Effector memory CD8-positive, alpha-beta T cell (primary cell): ENCODE measurements at places on chromosomes 5 and 9.
A peak's percentile ranks its signal among the peaks of the same experiment; 100 is the strongest.

GRCh38 chr9:113359385-113359784 lies 10.0 kb downstream of the BSPRY start:
- H3K27me3 ChIP-seq: no peaks in the 10 kb centered on the region
- no peak for DNase-seq
- no peaks in the 10 kb centered on the region for H3K4me1 ChIP-seq

DNA sequence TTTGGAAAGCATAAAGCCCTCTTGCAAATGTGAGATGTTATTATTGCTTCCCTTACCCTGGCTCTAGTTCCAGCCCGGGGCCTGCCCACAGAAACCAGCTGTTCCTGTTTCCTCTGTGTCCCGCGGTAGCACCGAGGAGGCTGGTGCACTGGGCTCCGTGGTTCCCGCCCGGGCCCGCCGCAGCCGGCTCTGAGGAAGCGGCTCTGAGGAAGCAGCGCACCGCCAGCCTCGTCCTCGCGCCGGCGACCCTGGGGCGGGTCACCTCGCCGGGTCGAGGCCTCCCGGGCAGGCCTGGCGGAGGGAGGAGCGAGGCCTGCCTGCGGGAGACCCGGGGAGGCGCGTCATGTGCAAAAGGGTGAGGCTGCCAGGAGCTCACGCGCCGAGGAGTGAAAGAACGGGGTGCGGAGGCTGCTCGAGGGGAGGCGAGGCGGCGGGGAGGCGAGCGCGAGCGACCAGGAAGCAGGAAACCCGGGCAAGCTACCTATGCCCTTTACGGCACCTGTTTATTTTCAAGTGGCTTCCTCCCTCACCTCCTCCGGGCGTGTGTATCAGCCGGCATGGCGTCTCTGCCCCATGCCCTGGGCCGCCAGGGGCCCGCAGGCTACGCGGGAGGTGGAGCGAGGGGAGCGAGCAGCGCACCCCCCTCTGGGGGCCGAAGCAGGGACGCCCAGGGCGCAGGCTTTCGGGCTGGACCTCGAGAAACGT lies 61.3 kb upstream of the MEGF10 start:
- peak; percentile 23 for DNase-seq
- peak overlapping the region; percentile 72 for H3K27ac ChIP-seq
- no peaks in the 10 kb centered on the region for H3K36me3 ChIP-seq
- H3K4me3 ChIP-seq: peak overlapping the region; percentile 75
- H3K4me1 ChIP-seq: peaks cover 8% of the 10 kb centered on the region

- no peak overlapping the region for H3K27ac ChIP-seq
- H3K27me3 ChIP-seq: peaks cover 23% of the 10 kb centered on the region
- no peak for DNase-seq
- H3K4me1 ChIP-seq: peaks cover 8% of the 10 kb centered on the region
- no peak overlapping the region for H3K4me3 ChIP-seq
Observed at GRCh38 chr5:97097326-97098230, 44.8 kb downstream of the LIX1 start.

DNA sequence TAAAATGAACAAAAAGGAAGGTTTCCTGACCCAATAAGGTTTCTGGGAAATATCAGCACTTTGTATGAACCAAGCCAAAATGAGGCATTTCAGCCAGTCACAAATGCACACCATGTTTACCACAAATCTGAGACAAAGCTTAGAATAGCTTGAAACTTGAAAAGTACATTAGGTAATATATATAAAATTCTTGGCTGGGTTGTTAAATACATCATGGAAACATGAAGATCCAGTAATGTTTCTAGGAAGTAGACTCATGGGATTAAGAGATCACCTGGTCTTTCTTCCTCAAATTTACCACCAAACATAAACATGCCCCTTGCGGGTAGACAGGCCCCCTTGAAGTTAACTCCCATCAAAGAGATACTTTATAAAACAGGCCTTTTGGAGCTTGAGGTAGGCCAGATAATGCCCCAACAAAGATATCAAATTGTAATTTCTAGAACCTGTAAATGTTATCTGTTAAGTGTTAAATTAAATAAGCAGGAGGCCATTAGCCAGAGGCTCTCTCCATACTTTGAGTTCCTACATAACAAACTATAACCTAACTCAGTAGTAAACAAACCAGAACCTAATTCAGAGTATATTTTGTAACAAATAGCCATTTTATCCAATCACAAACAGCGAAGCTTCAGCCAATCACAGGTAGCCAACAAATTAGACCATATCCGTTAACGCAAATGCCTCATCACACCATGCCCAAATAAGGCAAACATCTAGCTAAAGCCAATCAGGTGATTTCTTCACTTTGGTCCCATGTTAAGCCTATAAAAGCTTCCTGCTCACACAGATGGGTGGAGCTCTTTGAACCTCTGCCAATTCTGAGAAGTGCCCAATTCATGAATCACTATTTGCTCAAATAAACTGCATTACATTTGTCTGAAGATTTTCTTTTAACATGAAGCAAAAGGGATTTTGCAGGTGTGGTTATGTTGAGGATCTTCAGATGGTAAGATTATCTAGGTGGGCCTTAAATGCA lies 127.9 kb upstream of the TARS1 start:
- no peaks in the 10 kb centered on the region for H3K36me3 ChIP-seq
- no peak overlapping the region for H3K27ac ChIP-seq
- H3K27me3 ChIP-seq: no peaks in the 10 kb centered on the region
- DNase-seq: no peak
- no peaks in the 10 kb centered on the region for H3K4me1 ChIP-seq

GRCh38 chr9:131485728-131486422 lies 16.8 kb upstream of the POMT1 start:
- DNase-seq: no peak
- peaks cover 94% of the 10 kb centered on the region for H3K36me3 ChIP-seq
- no peak overlapping the region for H3K27ac ChIP-seq
- H3K4me1 ChIP-seq: peaks cover 6% of the 10 kb centered on the region

DNA sequence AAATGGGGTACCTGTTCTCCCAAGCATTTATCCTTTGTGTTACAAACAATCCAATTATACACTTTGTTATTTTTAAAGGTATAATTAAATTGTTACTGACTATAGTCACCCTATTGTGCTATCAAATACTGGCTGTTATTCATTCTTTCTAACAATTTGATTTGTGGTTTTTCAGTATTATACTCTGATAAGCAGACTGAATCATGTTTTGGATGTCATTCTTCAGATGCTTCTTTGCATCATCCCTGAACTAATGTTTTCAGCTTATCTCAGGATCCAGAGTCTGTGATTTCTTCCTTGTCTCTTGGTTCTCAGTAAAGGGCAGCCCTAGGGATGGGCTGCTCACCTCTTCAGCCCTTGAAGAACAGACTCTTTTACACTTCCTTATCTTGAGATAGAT lies 177.8 kb upstream of the SGCD start:
- no peaks in the 10 kb centered on the region for H3K36me3 ChIP-seq
- no peaks in the 10 kb centered on the region for H3K4me1 ChIP-seq
- H3K27me3 ChIP-seq: no peaks in the 10 kb centered on the region
- no peak overlapping the region for H3K27ac ChIP-seq

DNA sequence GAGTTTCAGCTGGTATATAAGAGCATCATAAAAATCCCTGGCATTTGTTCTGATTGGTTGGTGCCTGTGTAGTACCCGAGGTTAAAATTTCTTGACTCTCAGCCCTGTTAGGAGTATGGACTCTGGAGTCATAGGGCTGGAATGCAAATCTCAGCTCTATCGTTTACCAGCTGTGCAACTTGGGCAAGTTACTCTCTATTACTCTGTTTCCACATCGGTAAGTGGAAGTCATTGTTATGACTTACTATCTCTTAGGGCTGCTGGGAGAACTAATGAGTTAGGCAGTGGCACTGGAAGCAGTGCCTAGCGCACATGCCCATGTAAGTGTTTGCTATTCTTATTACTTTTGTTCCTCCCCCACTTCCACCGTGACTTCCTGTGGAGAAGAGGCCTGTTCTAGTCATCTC lies 141.6 kb downstream of the BOD1 start:
- H3K36me3 ChIP-seq: no peaks in the 10 kb centered on the region
- H3K4me1 ChIP-seq: no peaks in the 10 kb centered on the region
- peaks cover 14% of the 10 kb centered on the region for H3K27me3 ChIP-seq
- no peak for DNase-seq

DNA sequence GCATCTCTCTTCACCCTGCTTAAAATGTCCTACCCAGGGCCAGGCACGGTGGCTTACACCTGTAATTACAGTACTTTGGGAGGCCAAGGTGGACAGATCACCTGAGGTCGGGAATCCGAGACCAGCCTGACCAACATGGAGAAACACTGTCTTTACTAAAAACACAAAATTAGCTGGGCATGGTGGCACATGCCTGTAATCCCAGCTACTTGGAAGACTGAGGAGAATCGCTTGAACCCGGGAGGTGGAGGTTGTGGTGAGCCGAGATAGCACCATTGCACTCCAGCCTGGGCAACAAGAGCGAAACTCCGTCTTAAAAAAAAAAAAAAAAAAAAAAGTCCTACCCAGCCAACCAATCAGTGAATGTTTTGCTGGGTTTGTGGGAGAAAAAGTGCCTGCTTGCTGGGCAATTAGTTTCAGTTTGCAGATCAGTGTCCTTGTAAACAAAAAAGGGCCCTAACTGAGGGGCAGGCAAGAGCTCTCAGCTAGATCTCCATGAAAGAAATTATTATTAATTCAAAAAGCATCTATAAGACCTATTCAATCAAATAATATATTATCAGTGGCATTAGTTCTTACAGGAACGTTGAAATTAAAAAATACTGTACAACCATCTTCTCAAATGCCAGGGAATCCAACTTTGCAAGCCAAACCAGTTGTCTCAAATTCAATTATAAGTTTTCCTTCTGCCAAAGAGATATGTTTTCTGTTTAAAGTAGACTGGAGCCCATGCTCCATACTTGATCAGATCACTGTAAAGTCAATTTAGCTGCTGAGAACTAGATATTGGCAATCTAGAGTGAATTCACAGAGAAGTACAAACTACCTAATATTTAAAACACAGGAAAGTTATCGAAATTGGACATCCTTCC lies 3.9 kb downstream of the MEGF9 start:
- H3K27ac ChIP-seq: peak overlapping the region; percentile 94
- peak; percentile 15 for DNase-seq
- H3K27me3 ChIP-seq: no peaks in the 10 kb centered on the region
- peaks cover 56% of the 10 kb centered on the region for H3K4me1 ChIP-seq

GRCh38 chr9:113341712-113342410 lies 1.8 kb upstream of the WDR31 start:
- no peaks in the 10 kb centered on the region for H3K36me3 ChIP-seq
- no peak overlapping the region for H3K27ac ChIP-seq
- DNase-seq: no peak
- H3K27me3 ChIP-seq: peaks cover 12% of the 10 kb centered on the region

GRCh38 chr5:116506488-116506887 lies 68.1 kb downstream of the SEMA6A start:
- H3K4me1 ChIP-seq: no peaks in the 10 kb centered on the region
- no peak overlapping the region for H3K27ac ChIP-seq
- no peaks in the 10 kb centered on the region for H3K27me3 ChIP-seq
- no peaks in the 10 kb centered on the region for H3K36me3 ChIP-seq

DNA sequence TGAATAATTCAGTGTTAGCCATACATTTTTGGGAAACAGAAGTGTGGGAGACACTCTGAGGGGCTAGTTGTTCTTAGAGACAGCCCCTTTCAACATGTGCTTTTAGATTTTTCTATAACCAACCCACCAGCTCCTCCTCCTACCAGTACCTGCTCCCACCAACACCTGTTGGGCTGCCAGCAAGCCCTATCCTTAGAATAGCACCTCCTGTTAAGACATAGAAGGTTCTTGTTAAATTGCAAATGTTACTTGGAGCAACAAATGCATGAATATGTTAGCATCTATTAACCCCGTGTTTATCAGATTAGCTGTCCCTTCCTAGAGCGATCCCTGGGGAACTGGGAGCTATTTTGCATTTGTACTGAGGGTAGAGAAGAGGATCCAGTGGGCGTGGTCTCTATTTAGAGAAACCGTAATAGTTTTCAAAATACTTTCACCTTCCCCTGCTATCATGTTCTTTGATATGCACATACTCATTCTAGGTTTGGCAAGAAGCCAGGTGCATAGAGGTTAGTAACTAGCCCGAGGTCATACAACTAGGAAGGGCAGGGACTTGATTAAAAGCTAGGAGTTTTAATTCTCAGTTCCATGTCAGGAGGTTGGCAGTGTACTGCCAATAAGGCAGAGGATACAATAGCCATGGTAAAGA lies 334.4 kb downstream of the KCTD16 start:
- no peak overlapping the region for H3K27ac ChIP-seq
- no peaks in the 10 kb centered on the region for H3K27me3 ChIP-seq
- no peaks in the 10 kb centered on the region for H3K4me1 ChIP-seq
- DNase-seq: no peak
- no peaks in the 10 kb centered on the region for H3K36me3 ChIP-seq

- no peaks in the 10 kb centered on the region for H3K4me1 ChIP-seq
- no peak overlapping the region for H3K4me3 ChIP-seq
- H3K27ac ChIP-seq: no peak overlapping the region
- no peak for DNase-seq
- H3K36me3 ChIP-seq: no peaks in the 10 kb centered on the region
Observed at GRCh38 chr9:14099737-14100136, 214.2 kb downstream of the NFIB start.

DNA sequence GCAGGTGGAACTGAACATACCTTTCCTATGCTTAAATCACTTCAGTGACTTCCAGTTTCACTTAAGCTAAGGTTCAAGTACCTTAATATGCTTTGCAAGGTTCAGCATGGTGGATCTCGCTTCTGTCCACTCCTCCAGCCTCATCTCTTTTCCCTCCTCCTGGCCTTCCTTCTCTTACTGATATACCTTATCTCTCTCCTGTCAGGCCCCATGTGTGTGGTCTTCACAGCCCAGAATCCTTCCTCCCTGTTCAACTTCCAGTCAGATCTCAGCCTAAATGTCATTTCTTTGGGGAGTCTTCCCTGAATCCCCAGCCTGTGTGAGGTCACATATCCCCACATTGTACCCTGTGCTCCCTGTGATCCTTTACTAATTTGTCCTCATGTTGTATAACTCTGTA lies 87.7 kb downstream of the ANGPTL2 start:
- H3K4me1 ChIP-seq: no peaks in the 10 kb centered on the region
- DNase-seq: no peak
- H3K27me3 ChIP-seq: no peaks in the 10 kb centered on the region

DNA sequence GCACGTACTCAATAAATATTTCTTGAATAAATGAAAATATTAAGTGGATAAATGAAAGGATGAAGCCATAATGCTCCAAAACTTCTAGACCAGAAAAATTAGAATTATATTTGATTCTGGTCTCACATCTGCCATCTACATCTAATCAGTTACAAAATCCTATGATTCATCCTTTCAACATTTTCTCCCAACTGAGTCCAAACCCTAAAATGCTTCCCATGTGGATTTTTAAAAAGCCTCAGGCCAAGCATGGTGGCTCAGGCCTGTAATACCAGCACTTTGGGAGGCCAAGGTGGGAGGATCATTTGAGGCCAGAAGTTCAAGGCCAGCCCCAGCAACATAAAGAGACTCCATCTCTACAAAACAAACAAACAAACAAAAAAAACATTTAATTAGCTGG lies 31.6 kb upstream of the FST start:
- no peak overlapping the region for H3K27ac ChIP-seq
- H3K27me3 ChIP-seq: peaks cover 21% of the 10 kb centered on the region
- H3K36me3 ChIP-seq: no peaks in the 10 kb centered on the region
- no peaks in the 10 kb centered on the region for H3K4me1 ChIP-seq
- no peak overlapping the region for H3K4me3 ChIP-seq

GRCh38 chr9:107874591-107875369 lies 385.2 kb upstream of the KLF4 start:
- no peak for DNase-seq
- H3K4me3 ChIP-seq: no peak overlapping the region
- H3K4me1 ChIP-seq: no peaks in the 10 kb centered on the region
- H3K27ac ChIP-seq: no peak overlapping the region
